Activated CD8-positive, alpha-beta T cell treated with anti-CD3 and anti-CD28 coated beads, Interleukin-2, amount 10 ng/mL, durations not matched to agents 7 days and 5 days (primary cell): ENCODE measurements at places on chromosomes 7 and 10. TPM values are rescaled to one million over a fixed set of nuclear protein-coding genes. Genes with fewer than 3 reads are reported as not detected.

FASTK gene
- total RNA-seq = 88.1 TPM

SPDYE8 gene
- not detected for total RNA-seq

DNA sequence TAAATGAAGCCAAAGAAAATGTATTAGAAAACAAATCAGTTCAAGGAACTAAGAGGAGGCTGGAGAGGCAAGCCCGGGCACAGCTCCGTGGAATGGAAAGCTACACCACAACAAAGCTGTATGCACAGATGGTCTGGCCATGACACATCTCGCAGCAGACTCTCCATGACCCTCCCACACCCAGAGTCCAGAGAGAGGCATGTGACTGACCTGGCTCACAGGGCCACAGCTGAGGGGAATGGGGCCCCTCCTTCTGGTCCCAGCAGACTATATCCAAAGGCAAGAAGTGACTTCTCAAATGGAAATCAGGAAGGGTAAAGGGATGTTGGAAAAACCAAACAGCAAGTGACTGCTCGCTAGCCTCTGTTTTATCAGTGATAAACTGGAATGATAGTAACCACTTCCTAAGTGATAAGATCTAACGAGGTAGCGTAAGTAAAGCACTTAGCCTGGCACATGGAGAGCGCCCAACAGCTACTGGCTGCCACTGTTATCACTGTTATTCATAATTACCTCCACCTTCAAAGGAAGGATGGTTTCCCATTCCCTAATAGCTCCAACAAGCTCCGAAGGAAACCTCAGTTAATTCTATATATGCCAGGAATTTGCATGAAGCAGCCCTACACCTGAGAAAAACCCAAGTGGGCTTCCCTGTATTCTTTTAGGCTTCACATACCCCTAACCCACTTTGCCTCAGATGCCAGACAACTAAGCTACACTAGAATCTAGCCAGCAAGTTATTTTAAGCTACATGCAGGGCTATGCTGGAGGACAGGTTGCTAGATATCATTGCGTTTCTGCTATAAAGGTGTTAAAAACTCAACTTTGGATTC lies 8.4 kb downstream of the OSBPL3 start:
- H3K27ac ChIP-seq = peak overlapping the region; percentile 56
- no peaks in the 10 kb centered on the region for H3K27me3 ChIP-seq
- H3K4me1 ChIP-seq = peaks cover 79% of the 10 kb centered on the region
- no peak overlapping the region for H3K4me3 ChIP-seq
- peaks cover 41% of the 10 kb centered on the region for H3K36me3 ChIP-seq

OR2A7 gene
- 1.5 TPM for total RNA-seq

OGDHL gene
- total RNA-seq = 0.10 TPM

DNA sequence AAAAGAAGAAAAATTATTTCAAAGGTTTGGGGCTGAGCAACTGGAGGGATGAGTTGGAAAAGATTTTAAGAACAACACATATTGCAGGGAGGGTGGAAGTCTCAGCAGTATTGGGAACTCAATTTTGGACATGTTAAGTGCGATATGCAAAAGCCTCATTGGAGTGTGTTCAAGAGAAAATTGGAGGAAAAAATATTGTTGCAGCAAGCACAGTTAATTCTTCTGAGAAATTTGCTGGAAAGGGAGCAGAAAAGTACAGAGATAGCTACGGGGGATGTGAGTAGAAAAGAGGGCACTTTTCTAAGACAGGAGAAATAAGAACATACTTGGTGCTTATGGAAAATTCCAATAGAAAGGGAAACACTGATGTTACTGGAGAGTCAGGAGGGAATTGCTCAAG lies 59.8 kb upstream of the MAGI2 start:
- H3K36me3 ChIP-seq = no peaks in the 10 kb centered on the region
- no peaks in the 10 kb centered on the region for H3K4me1 ChIP-seq
- H3K27me3 ChIP-seq = no peaks in the 10 kb centered on the region
- no peak overlapping the region for H3K27ac ChIP-seq
- H3K4me3 ChIP-seq = no peak overlapping the region
- DNase-seq = no peak

DNA sequence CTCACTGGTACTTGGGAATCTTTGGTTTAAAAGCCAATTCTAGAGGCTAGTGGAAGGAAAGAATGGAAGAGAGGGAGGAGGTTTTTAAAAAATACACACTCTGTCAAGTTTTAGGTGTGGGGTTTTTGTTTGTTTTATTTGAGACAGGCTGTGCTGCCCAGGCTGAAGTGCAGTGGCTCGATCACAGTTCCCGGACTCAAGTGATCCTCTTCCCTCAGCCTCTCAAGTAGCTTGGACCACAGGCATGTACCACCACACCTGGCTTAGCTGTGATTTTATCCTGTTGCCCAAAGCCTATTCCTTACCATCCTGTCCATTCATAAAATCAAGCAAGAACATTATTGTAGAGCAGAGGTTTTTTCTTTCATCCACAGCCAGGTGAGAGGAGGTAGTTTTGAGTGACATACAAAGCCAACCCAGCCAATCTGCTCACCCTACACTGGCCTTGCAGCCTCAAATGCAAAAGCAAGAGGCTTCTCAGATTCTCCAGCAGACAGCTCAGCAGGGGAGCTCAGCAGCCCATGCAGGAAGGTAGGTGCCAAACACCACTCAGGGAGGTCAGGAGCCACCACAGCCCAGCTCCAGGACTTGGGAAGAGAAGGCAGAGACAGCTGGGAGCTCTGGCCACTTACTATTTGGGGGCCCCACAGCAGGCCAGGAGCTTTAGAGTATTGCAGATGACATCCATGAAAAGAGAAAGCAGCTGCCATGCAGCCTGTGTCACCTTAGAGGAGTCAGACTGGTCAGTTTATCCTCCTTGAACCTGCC lies 65.8 kb downstream of the TMEM209 start:
- no peak overlapping the region for H3K4me3 ChIP-seq
- peaks cover 11% of the 10 kb centered on the region for H3K27me3 ChIP-seq
- peaks cover 21% of the 10 kb centered on the region for H3K4me1 ChIP-seq
- no peak for DNase-seq
- H3K36me3 ChIP-seq = peaks cover 21% of the 10 kb centered on the region
